Right atrium auricular region (tissue), 2 donors: ENCODE measurements at places on chromosomes 2 and 18.

GRCh38 chr2:210667711-210668110 lies 111.3 kb downstream of the CPS1 start:
- DNase-seq, result no peak

- DNase-seq, result no peak
These were observed 540.4 kb upstream of the DSEL start for GRCh38 chr18:68056936-68057335.

DNA sequence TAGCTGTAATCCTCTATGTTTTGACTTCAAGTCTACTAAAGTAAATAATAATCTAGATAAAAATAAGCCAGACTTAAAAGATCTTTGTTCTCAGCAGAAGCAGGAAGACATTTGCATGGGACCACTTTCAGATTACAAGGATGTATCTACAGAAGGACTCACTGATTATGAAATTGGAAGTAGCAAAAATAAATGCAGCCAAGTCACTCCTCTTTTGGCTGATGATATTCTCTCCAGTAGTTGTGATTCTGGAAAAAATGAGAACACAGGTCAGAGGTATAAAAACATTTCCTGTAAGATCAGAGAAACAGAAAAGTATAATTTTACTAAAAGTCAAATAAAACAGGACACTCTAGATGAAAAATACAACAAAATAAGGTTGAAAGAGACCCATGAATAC lies 338.4 kb downstream of the ZNF804A start:
- no peak for DNase-seq

GRCh38 chr18:61785588-61785987 lies 107.2 kb downstream of the RNF152 start:
- DNase-seq, result no peak

- no peak for DNase-seq
These were observed 467.2 kb downstream of the LRRTM4 start for GRCh38 chr2:77054938-77055337.

DNA sequence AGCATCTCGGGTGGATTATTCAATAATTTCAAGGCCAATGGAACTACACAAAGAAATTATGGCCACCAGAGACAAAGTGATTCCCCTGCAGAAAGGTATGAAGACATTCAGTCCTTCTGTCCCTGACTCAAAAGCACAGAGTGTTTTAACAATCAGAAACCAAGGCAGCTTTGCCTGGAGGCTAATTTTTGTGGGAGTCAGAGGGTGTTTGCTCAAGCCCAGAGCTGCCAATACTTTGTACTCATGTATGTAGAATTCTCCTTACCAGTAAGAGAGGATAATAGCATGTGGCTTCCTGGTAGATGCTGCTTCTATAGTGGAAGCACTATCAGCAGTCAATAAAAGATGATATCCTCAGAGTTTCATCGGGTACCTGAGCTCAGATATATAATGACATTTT lies 178.4 kb downstream of the KCNE4 start:
- DNase-seq, result no peak

DNA sequence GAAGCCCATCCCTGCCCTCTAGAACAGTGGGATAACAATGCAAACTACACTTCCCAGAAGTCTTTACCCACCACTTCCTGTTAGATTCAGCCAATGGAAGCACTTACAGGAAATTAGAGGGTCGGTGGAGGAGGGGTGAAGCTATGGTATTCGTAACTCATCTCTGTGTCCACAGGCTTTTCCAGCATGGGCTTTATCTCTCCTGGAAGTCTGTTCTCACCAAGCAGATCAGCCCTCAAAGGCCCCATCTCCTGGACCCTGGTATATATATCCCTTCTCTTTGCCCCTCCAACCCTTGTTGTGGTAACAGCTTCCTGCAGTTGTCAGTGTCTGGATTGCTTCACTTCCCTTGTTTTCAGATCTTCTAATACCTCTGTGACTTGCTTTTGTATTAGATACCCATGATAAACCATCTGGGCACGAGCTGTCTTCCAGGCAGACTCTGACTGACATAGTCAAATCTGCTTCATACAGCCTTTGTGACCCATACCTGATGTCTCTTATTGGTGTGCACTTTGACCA lies 475.0 kb upstream of the POU3F3 start:
- DNase-seq, result no peak

DNA sequence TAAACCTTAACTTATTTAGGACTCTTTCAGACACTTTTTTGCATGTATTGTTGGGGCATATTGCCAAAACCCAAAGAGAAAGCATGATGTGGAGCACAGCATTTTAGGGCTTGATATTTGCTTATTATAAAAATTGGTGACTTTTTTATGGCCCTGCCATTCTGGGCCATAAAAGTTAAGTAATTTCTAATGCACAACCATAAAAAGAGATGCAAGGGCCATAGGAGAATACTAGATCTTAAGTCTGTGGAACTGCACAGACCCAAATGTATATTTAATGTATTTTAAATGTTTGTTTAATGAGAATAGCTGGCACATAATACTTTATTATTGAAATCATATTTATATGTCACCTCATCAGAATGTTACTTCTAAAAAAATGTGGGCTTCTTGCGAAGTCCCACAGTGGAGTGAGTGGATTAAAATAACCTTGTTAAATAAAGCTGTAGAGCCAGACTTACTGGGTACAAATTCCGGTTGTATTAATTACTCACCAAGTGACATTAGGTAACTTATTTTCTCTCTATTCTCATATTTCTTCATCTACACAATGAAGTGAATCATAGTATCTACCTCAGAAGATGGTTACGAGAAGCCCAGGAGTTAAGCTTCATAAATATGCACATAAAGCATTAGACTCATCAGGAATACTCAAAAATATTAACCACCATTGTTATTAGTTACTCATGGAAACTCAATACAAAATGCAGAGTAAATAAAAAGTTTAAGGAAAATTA lies 52.2 kb downstream of the HNMT start:
- no peak for DNase-seq

DNA sequence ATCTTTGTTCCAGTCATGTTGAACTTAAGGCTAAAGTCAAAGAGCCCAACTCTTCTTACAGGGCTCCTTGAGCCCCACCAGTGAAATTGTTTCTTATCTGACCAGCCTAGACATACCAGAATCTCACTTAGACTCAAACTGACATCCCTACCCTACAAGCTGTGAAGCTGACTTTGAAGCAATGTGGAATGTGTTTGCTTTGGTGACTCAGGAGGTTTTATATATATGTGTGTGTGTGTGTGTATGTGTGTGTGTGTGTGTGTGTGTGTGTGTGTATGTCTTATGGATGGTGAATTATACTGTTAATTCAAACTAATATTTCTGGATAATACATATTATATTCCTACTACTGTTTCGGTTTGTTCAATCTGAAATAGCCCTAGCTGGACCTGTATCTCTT lies 67.3 kb downstream of the CAMKMT start:
- DNase-seq, result no peak

DNA sequence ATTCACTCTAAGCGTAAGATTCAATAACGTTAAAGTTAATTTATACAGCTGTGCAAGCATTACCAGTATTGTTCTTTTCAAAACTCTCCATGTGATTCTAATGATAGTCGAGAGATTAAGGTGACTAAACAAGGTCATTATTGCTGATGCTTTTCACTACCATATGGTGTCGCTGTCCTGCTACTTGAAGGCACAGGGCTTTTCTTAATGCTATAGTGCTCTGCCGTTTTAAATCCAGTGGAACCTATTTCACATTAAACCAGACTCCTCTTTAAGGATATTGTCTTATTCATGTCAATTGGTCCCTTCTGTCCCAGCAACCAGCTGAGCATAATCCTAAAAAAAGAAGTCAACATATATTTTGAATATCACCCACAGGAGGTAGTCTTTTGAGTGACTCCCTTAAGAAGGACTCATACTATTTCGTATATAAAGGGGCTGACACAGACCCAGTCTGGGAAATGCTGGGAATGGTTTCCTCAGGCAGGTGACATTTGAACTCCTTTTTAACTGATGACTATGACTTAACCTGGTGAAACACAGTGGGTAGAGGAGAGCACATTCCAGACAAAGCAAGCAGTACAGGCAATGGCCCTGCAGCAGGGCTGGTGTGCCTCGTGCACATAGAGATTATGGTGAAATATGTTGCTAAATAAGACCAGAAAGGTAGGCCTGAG lies 53.9 kb upstream of the CYTIP start:
- no peak for DNase-seq

DNA sequence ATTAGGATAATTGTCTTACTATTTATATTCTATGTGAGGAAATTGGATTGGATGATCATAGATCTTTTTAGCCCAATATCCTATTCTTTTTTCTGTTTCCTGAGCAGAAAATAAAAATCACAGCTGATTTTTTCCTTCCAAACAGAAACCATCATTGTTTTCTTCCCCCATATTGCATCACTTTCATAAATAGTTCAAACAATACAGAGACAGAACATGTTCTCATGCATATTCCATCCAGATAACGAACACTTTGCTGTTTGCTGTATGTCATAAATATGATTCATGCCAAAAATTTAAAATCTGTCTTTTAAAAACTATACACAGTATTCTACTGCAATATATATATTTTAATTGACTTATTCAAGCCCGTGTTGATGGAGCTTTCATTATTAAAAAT lies 22.0 kb upstream of the RALBP1 start:
- no peak for DNase-seq

GRCh38 chr2:99988599-99988998 lies 153.8 kb downstream of the AFF3 start:
- no peak for DNase-seq

DNA sequence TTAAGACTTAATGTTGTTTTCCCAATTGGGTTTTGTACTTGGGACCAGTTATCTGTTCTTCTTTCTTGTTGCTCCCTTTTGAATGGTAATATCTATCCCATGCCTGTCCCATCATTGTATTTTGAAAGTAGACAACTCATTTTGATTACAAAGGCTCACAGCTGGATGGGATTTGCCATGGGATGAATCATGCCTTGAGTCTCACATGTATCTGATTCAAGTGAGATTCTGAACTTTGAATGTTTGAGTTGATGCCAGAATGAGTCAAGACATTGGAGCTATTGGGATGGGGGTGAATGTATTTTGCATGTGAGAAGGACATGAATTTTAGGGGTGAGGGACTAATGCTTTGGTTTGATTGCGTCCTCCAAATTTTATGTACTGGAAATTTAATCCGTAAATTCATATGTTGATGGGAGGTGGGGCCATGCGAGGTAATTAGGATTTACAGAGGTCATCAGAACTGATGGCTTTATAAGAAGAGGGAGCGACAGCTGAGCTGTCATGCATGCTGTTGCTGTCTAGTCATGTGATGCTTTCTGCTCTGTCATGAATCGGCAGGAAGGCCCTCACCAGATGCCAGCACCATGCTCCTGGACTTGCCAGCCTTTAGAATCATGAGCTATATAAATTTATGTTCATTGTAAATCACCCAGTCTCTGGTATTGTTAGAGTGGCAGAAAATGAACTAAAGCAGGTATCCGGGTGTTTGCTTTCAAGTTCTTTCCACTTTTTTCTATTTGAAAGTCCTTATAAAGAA lies 741.3 kb upstream of the RAB6C start:
- DNase-seq, result no peak

DNA sequence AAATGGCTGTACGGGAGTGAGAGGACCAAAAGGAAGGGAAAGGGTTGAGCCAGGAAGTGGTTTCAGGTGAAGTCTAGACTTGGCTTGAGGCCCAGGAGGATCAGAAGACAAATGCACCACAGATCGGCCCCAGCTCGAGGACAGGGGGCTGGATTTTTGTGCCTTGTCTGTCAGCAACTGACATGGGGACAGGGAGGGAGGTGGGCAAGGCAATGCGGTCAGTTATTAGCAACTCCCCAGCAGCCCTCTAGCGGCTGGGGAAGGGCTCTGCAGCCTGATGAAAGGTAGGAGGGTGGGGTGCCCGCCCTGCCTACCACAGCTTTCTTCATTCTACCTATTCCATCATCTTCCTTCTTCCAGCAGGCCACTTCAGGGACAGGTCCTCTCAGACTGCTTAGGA lies 50.0 kb downstream of the CPO start:
- no peak for DNase-seq

- no peak for DNase-seq
These were observed 178.0 kb upstream of the HS6ST1 start for GRCh38 chr2:128496700-128497099.

GRCh38 chr2:61582165-61582564 lies 44.0 kb upstream of the XPO1 start:
- DNase-seq, result no peak

DNA sequence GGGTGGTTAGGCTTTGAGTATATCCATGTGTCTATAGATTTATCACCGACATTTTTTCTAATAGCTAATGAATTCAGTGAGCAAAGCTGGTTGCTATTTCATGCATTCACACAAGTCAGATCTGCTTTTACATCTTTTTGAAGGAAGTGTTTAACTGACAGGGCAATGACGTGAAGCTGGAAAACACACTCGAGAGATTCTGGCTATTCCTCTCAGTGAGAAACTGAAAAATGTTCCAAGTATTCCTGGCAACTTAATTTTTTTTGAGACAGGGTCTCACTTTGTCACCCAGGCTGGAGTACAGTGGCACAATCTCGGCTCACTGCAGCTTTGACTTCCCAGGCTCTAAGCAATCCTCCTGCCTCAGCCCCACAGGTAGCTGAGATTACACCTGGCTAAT lies 21.2 kb downstream of the RNF138 start:
- DNase-seq, result no peak

- DNase-seq, result no peak
These were observed 583 bp downstream of the NEMP2 start for GRCh38 chr2:190533968-190534309.

DNA sequence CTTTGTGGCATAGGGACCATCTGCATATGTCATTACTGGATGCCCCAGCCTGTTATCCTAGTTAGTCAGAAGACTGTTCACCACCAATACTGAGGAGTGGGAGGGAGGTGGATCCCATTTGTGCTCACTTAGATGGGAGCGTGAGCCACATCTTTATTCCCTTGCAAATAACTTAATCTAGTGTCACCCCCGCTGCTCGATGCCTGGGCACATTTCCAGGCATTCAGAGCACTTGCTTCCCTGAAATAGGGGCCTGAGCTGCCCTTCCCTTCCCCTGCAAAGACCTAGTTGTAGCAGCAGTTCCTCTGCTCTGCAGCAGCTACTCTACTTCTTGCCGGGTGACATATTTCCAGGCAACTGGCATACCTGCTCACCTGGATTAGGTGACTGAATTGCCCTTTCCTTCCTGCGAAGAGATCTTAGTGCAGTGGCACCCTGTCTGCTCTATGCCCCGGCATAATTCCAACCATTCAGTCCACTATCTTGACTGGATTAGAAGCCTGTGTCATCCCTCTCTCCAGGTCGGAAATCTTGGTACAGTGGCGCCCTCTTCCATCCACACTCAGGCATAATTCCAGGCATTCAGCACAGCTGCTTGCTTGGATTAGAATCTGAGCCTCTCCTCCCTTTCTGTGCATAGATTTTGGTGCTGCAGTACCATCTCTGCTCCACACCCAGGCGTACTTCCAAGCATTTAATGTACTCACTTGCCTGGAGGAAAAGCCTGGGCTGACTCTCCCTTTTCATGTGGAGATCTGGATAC lies 1389.1 kb upstream of the TMEFF2 start:
- no peak for DNase-seq

DNA sequence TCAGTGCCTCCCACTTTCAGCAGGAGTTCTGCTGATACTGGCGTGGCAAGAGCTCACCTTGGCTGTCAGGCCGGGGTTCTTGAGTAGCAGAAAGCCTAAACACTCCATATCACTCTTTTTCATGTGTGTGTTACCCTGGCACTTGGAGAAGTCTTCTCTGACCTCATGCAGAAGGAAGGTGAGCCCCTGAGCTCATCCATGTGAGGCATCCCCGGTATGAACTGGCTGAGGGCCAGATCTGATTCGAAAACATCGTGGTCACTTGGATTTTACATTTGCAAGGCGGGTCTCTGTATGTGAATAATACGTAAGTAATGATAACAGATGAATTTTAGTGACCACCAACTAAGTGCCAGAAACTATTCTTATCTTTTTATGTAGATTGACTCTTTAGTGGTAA lies 93.6 kb downstream of the RAPGEF4 start:
- DNase-seq, result no peak
